Body of pancreas (tissue), 4 donors: ENCODE measurements at places on chromosomes 2 and 18. TPM values are rescaled to one million over a fixed set of nuclear protein-coding genes. Genes with fewer than 3 reads are reported as not detected.

The KLF7 gene
- 4.6 TPM for total RNA-seq

The POTEC gene
- total RNA-seq: not detected

The SGPP2 gene
- 4.9 TPM for total RNA-seq

DNA sequence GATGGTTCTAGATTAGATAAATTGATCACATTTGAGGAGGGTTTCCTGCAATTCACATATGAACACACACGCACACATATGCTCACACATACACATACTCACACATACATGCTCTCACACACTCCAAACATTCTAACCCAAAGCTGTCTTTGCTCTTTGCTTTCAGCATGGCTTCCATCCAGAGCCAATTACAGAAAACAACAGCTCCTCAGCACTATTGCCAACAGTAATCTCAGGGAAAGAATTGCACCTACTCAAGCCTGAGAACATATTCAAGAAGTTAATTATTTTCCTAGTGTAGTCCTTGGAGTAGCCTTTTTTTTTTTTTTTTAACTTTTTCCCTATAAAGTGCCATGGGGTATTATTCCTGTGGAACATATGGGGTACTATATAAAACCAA is 246.9 kb upstream of the PARD3B start:
- no peak for DNase-seq
- H3K27ac ChIP-seq: no peak overlapping the region
- no peaks in the 10 kb centered on the region for H3K36me3 ChIP-seq
- H3K4me1 ChIP-seq: no peaks in the 10 kb centered on the region
- no peak overlapping the region for H3K4me3 ChIP-seq

GRCh38 chr2:164984428-164984827 is 29.1 kb upstream of the SLC38A11 start:
- no peak overlapping the region for H3K27ac ChIP-seq
- H3K4me1 ChIP-seq: no peaks in the 10 kb centered on the region
- no peak for DNase-seq
- no peaks in the 10 kb centered on the region for H3K36me3 ChIP-seq
- no peaks in the 10 kb centered on the region for H3K27me3 ChIP-seq
- no peak overlapping the region for H3K4me3 ChIP-seq

DNA sequence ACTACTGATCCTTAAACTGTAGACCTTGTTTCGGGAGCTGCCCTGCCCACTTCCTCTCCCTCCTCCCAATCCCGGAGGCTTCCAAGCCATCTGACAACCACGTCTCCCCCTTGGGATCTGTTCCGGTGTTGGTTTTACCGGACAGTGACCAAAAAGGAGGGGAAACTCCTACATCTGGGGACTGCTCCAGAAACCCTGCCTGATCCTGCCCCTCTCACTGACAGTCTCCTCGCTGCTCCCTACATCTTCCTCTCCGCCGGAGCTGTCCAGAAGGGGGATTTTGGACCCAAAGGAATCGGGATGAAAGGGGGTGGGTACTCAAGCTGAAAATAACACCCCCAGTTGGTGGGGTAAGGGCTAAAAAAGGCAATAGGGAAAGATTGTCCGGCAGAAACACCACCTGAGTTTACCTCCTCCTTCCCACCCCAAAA is 1.5 kb downstream of the INO80D start:
- peak overlapping the region; percentile 54 for H3K4me3 ChIP-seq
- no peaks in the 10 kb centered on the region for H3K36me3 ChIP-seq
- H3K27me3 ChIP-seq: no peaks in the 10 kb centered on the region
- peak; percentile 55 for DNase-seq
- peaks cover 17% of the 10 kb centered on the region for H3K4me1 ChIP-seq

GRCh38 chr18:49876536-49876935 is 63.2 kb upstream of the ACAA2 start:
- H3K36me3 ChIP-seq: peaks cover 3% of the 10 kb centered on the region
- DNase-seq: no peak

DNA sequence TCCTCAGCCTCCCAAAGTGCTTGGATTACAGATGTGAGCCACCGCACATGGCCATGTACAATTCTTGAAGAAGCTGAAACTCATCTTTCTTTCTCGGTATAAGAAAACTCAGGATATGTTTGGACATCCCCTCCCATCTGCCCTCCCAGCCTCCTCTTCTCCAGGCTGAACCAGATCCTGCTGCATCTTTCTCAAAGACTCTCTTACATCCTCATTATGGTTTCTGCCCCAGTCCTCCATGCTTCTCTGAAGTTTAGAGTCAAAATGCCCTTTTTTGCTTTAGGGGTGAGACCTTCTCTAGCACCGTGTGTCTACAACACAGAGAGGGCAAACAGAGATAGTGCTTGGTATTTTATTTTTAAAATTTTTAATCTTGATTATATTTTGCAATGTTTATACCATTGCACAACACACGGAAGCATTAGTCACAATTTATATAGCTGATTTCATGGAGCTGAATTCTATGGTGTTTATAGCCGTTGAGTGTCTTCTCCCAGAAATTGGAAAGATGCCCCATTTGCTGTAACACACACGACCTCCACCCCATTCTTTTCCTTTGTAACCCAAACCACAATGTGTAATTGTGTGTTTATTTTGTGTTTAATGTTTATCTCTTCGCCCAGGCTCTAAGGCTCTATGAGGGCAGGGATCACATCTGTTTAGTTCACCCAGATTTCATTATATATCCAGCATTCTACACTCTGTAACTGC is 206.0 kb upstream of the TNP1 start:
- no peak overlapping the region for H3K27ac ChIP-seq
- H3K4me1 ChIP-seq: no peaks in the 10 kb centered on the region
- no peaks in the 10 kb centered on the region for H3K36me3 ChIP-seq
- H3K27me3 ChIP-seq: no peaks in the 10 kb centered on the region
- no peak for DNase-seq

GRCh38 chr2:202965810-202966460 is 48.7 kb upstream of the NBEAL1 start:
- no peak for DNase-seq
- no peak overlapping the region for H3K4me3 ChIP-seq
- H3K4me1 ChIP-seq: no peaks in the 10 kb centered on the region
- H3K27ac ChIP-seq: no peak overlapping the region
- no peaks in the 10 kb centered on the region for H3K27me3 ChIP-seq

DNA sequence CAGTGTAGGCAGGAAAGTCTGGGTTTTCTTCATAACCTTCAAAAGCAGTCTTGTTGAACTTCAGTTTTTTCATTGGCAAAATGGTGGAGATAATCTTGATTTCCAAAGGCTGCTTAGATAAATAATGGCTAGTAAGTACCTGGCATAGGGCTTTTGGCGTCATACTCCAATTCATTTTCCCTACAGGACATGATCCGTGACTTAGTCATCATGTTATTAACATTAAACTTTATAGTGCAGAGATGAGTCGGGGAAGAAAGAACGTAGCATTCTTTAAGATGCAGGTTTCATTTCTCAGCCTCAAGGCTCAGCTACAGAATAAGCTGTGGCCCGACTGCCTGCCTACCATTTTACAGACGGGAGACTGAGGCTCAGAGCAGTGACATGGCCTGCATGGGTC is 64.0 kb downstream of the RALBP1 start:
- no peak for DNase-seq
- no peaks in the 10 kb centered on the region for H3K27me3 ChIP-seq

- DNase-seq: no peak
- no peak overlapping the region for H3K4me3 ChIP-seq
- H3K36me3 ChIP-seq: no peaks in the 10 kb centered on the region
- H3K27me3 ChIP-seq: no peaks in the 10 kb centered on the region
These were observed 26.7 kb downstream of the COLEC12 start for GRCh38 chr18:473802-474201.
